Fibroblast of skin of left biceps (primary cell): ENCODE measurements at places on chromosomes 4 and X.

GRCh38 chr4:98626350-98626749, 32.1 kb downstream of the TSPAN5 start:
- DNase-seq = peak; percentile 60

- DNase-seq = no peak
These were observed 54.3 kb downstream of the LRBA start for GRCh38 chr4:150960818-150961217.

DNA sequence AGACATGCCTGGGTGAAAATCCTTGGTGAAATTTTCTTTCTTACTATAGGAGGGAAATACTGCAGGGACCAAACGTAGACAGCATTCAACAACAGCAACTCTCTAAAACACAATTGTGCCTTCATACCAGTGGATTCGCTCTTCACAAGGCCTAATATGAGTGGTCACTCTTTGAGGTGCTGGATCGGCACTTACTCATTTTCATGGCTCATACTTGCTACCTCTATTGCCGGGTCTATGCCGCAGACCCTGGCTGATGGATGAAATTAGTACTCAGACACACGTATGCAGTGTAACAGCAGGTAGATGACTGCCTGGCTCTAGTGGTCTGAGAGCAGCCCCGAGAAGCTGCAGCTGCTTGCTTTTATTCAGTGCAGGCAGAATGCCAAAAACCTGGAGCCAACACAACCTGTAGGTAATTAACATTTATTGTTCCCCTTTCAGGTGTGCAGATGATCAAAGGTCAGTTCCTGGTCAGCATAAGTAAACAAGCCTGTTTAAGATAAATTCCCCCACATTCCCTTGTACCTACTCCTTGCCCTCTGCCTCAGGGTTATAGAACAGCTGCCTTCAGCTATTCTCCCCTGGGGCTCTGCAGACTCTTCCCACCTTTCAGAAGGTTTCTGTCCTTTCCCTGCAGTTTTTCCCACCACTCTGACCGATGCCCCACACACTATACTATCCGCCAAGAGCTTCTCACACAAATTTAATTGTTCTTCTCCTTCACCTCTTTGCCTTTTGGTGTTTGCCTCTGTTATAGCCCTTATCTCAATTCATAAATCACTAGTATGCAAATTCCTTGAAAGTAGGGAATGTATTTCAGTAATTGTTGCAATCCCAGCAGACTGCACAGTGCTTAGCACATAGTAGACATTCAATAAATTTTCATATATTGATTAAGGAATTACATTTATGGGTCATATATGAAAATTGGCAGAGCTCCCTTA, 210.0 kb downstream of the SPANXN3 start:
- no peak for DNase-seq

DNA sequence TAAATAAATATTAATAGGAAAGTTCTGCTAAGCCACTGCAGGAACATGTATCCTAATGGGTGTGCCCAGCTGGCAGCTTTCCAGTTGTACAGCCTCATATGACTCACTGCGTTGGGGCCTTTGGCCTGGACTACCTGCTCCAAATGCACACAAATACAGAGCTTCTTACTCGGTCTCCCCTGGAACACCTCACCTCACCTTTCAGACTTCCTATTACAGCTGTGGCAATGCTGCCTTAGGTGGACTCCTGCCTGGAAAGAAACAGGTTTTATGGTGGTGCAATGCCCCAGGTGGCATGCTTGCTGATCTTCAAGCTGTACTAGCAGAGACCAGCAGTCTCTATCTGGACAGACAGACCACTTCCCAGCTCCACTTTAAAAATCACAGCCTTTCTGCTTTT, 85.7 kb upstream of the EXOC1L start:
- DNase-seq = no peak

DNA sequence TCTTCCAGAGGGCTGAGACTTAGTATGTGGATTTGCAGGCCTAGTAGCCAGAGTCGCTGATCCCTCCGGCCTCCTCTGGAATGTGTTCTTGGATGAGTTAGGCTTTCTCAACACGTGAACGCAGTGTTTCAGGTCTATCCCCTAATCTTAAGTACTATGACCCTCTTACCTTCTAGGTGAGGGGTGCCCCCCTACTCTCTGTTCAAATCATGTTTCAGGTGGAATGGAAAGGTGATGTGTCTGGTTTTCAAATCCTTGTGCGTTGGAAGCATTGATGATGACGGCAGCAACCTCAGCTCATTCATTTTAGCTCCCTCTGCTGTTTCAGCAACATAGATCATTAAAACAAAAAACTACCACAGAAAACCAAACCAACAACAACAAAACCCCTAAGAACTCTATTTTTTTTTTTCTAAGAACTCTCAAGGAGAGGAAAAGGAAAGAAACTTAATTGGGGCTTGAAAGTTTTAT, 56.4 kb downstream of the RWDD4 start:
- no peak for DNase-seq

DNA sequence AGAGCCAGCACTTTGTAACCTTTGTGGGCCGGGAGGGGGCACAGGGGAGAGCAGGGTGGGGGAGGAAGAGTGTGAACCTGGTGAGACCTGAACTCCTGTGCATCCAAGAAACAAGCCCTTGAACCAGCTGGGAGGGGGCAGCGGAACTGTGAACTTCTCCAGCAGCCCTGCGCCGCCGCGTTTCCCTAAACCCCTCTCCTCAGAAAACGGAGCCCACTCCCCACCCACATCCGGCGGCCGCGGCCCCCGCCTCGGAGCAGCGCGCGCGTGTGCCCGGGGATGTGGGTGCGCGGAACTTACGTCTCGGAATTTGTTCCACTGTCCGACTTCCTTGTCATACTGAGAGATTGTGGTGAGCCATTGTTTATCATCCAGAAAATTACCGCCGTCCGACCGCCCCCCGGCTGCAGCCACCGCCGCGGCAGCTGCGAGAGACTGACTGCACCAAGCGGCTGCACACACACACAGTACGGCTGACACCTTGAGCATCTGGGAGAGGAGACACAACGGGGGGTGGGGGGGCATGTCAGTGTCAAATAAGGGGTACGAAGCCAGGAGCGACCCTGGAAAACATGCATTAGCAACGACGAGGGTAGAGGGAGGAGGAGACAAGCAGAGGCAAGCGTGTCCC, 494 bp downstream of the SPOCK3 start:
- no peak for DNase-seq

DNA sequence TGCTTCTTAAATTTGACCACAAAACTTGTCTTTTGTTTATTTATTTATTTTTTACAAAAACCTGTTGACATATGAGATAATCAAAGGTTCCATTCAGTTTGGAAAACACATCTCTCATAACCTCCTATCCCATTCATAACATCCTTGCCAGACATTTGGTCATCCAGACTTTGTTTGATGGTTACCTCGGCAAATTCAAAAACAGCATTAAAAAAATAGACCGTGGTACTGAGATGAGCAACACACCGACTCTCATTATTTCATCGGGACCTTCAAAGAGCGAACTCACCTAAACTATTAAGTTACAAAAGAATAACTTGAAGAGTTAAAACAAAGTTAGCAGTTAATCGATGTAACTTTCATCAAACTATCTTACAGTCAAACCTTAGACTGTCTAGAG, 85.8 kb upstream of the RPS6KA3 start:
- no peak for DNase-seq

GRCh38 chrX:12946838-12947544, 27.9 kb upstream of the TMSB4X start:
- DNase-seq = peak; percentile 75
